BJ (cell line): ENCODE measurements at places on chromosomes 16 and 17.

GRCh38 chr17:60094754-60095153 lies 16.0 kb upstream of the HEATR6 start:
- no peak for DNase-seq

DNA sequence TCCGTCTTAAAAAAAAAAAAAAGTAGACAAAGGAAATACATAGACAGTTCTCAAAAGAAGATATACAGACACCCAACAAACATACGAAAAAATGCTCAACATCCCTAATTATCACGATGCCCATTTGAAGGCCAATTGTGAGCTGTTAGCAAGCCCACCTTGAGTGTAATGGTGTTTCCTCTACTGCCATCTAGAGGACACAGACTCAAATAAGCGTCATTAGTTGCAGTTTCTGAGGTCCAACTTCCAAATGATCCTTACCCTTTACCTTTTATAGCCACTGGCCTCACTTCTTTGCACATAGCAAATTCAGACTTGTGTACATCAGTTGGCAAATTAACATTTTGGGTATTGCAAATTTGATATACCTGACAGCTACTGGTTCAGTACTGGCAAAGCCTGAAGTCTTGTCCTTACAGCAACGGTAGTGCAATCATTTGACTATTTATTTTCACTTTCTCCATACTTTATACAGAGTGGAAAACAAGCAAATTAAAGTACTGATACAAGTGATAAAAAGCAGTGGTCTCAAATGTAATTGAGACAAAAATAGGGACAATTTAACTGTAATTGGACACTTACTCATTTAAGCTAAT lies 536.3 kb upstream of the EEF2KMT start:
- DNase-seq, result no peak

GRCh38 chr16:50464325-50465290 lies 83.6 kb upstream of the NKD1 start:
- DNase-seq, result no peak

DNA sequence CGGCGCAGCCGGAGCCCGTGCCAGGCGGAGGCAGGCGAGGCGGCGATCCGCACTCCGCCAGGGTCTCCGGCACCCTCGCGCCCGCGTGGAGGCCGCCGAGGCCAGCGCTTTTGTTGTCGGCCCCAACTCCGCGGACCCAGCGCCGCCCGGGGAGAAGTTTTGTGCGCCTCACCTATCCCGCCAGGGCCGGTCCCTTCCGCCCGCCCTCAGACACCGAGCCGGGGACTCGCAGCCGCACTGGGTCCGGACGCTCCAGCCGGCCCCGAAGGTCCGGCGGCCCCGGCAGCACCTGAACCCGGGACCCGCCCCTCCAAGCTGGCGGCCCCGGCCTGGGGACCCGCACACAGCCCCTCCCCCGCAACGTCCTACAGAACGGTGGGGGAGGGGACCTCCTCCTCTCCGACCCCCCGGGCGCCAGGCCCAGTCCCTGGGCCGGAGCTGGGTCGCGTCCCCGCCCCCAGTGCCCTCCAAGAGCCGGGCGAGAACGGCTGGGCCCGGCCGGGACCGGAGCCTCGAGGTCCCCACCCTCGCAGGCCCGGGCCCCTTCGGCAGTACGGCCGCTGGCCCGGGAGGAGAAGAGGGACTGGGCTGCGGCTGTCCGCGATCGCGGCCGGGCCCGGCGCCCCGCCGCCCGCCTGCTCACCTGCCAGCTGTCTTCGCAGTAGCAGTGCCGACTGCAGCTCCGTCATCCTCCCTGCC lies 698 bp downstream of the UBE2G1 start:
- DNase-seq, result no peak

GRCh38 chr16:54931120-54932014 lies 702 bp downstream of the IRX5 start:
- DNase-seq, result no peak

DNA sequence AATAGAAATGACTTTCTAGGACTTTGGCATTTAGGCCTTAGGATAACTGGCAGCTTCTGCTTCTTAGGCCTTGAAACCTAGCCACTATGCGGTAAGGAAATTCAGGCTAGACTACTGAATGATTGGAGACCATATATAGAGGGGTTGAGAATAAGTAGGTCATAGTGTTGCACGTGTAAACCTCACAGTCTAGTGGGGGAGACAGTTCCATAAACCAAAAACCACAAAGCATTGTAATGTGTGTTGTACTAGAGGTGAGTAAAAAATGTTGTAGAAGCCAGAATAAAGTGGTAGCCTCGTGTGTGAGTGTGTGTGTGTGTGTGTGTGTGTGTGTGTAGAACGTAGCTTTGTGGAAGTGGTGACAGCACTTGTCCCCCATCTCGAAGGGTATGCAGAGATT lies 188.5 kb downstream of the MAP2K6 start:
- no peak for DNase-seq

GRCh38 chr16:23125277-23125676 lies 24.0 kb downstream of the USP31 start:
- DNase-seq, result no peak

- no peak for DNase-seq
Observed at GRCh38 chr16:57609541-57610401, 18.7 kb upstream of the ADGRG1 start.
